NCI-H1930 (cell line): ENCODE measurements at places on chromosomes 1 and 21.

- DNase-seq, result no peak
Measured at GRCh38 chr1:182897696-182898095, 55.3 kb downstream of the SHCBP1L start.

DNA sequence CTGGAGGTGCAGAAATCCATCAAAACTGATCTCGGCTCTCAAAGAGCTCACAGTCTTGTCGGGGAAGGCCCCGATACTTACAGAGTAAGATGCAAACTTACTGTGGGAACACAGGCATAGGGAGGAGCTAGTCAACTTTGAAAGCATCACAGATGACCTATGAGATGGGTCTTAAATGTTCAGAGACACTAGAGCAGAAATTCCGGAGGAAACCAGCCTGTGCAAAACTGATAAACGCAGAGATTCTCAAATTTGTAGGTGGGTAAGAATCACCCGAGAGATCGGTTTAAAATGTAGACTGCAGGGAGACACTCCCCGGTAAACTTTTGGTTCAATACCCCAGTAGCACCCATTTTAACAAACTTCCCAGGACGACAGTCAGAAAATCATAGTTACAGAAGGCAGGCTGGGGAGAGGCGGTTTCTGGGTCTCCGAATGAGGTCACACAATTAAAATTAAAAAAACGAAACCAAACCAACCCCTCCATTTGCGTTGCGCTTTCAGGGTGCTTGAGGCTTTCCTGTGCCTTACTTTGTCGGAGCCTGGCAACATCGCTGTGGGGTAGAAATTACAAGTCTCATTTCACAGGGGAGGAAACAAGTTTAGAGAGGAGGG, 755 bp upstream of the THRAP3 start:
- no peak for DNase-seq

DNA sequence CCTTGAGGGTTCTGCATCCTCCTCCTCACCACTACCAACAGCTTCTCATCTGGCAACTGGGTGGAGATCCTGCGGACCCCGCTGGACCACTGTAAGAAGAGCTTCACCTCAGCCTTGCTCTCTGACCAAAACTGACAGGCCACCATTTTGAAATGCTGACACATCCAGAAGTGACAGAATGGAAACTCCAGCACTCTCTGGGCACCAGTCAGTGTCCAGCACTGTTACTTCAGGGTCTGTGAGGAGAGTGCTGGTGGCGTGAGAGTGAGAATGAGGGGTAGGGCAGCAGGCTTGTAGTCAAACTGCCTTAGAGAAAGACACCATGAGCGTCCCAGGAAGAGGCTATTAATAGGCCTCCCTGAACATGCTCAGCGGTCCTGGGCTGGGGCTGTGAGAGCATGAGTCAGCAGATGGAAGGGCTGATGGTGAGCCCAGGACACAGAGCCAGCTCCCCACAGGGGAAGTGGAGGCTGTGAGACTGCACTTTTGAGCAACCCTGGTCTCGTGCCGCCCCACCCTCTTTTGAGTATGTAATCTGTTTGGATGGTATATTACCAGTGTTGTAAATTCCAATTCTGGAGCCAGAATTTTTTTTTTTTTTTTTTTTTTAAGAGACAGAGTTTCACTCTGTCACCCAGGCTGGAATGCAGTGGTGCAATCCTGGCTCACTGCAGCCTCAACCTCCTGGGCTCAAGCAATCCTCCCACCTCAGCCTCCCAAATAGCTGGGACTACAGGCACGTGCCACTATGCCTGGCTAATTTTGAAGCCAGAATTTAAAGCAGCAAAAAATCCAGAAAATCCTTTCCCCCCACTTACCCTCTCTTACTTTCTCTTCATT, 34.4 kb upstream of the SLC30A1 start:
- DNase-seq, result no peak

- DNase-seq, result no peak
Measured at GRCh38 chr1:46458190-46458589, 31.4 kb upstream of the DMBX1 start.

- DNase-seq, result no peak
Measured at GRCh38 chr1:94033849-94034248, 87.1 kb downstream of the ABCA4 start.

DNA sequence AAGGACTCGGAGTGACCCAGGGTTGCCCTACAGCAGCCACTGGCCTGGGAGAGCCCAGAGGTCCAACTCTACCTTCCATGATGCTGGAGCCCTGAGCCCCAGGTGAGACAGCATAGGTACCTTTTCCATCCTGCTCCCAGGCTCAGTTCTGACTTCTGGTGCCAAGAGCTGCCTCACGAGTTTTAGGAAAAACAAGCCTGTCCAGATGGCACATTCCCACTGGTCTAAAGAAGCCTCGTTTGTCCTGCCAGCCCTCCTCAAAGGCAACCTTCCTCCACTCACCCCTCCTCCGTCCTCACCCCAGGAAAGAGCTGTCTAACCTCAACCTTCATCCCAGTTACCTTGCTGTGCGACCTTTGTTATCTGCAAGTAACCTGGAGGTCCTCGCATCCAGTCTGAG, 53.5 kb upstream of the PRELP start:
- no peak for DNase-seq

DNA sequence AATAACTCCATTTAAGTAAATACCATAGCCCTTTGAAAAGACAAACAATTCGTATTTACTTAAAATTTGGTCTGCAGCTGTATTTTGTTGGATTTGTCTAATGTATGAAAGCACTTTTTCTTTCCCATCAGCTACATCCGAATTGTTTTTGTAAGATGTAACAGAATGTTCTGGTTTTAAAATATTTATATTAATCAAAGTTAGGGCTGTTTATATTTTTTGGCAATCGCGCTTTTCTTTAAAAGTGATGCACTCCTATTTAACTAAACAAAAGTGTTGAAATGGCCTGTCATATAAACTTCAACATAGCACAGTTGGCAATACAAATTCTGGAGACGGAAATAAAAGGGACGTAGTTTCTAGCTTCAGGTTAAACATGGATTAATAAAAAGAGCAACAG, 216.3 kb upstream of the ADGRL2 start:
- no peak for DNase-seq

GRCh38 chr1:44606701-44607281, 67.5 kb downstream of the TMEM53 start:
- DNase-seq, result no peak

DNA sequence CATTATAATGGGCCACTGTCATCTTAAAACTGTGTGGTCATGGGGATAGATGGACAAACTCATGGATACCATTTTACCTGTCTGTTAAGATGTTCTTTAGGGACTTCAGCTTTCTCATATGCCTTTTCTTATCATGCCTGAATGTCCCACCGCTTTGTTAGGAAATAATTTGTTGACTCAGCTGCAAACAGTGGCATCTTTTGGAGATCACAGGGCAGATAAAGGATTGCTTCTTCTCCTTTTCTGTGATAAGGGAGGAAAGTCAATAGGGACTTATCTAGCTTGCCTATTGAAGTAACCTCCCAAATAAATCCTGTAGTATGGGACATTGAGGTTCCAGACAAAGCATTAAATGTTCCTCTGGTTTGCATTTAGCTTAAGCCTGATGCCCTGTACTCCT, 79.8 kb upstream of the KIAA0040 start:
- no peak for DNase-seq

- DNase-seq, result no peak
Measured at GRCh38 chr1:103254691-103255090, 146.4 kb upstream of the COL11A1 start.

DNA sequence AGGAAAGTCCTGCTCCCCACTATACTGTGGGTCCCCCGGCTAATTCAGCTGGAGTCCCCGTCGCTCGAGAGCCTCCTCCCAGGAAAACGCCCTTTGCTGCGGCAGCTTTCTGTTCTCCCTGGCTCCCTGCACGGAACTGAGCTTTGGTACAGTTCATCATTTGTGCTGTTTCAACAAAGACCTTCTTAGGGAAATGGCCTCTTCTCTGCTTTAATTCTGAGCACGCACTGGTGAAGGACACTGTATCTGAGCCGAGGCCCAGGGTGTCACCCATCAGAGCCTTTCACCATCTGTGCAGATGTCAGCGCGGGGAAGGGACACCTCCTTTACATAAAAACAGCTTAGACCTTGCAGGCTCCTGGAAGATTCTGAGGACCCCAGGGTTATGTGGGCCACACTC, 13.5 kb upstream of the PEX10 start:
- DNase-seq, result no peak
